ENCODE measurements at places on chromosomes 2 and 18.

GRCh38 chr2:177127821-177128220, 84.8 kb upstream of the HNRNPA3 start:
- no peak for DNase-seq

GRCh38 chr2:88753833-88754584, 62.5 kb downstream of the RPIA start:
- peak; percentile 16 for DNase-seq

DNA sequence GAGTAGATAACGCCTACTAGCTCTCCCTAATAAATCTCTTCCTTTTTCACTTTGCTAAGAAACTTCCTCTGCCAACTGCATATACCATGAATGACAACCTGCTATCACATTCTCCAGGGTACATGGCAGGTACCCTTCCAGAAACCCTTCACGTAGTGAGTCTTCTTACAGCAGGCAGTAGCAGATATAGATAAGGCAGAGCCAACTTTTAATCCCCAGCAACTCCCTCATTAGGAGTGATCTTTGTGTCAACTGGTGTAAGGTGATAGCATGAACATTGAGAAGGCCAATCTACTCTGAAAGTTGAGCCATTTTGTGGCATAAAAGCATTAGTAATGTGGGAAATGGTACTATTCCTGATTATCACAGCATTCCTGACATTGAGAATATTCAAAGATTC, 5.7 kb upstream of the STK17B start:
- no peak for DNase-seq

DNA sequence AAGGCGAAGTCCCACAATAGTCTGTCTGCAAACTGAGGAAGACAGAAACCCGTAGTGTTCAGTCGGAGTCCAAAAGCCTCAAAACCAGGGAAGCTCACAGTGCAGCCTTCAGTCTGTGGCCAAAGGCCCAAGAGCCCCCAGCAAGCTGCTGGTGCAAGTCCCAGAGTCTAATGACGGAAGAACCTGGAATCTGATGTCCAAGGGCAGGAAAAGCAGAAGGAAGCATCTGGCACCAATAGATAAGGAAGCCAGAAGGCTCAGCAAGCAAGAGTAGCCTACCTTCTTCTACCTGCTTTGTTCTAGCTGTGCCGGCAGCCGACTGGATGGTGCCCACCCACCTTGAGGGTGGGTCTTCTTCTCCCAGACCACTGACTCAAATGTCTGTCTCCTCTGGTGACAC, 21.8 kb downstream of the CFAP210 start:
- no peak for DNase-seq

DNA sequence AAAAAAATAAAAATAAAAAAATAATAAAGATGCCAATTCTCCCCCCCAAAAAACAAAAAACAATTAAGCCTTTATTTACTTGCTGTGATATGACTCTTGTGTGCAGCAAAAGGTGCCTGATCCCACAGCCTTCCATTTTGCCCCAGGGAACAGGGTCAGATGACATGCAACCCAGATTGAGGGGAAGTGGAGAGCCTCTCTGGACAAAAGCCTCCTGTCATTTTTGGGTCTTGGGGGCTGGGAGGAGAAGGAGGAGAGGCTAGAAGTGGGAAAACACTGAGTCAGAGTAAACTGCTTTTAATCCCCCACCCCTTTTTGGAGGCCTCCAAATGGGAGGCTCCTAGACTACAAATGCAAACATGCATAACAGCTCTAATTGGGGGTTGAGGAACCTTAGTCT, 46.6 kb upstream of the SCG2 start:
- no peak for DNase-seq

DNA sequence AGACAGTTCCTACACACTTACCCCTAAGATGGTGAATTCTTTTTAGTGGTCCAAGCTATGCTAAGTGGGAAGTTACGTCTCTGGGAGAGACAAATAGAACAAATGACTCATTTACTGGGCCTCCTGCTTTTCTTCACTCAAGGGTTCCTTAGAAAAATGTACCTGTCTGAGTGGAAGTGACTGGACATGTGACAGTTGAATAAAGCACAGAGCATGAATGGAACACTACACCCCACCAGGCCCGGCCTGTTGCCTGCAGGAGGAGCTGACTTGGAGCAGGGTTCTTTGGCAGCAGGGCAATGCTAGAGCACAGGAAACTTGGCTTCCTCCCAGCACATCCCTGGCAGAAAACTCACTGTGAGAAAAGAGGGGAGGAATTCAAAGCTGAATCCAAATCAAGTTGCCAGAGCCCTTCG, 451.0 kb upstream of the SETBP1 start:
- no peak for DNase-seq

DNA sequence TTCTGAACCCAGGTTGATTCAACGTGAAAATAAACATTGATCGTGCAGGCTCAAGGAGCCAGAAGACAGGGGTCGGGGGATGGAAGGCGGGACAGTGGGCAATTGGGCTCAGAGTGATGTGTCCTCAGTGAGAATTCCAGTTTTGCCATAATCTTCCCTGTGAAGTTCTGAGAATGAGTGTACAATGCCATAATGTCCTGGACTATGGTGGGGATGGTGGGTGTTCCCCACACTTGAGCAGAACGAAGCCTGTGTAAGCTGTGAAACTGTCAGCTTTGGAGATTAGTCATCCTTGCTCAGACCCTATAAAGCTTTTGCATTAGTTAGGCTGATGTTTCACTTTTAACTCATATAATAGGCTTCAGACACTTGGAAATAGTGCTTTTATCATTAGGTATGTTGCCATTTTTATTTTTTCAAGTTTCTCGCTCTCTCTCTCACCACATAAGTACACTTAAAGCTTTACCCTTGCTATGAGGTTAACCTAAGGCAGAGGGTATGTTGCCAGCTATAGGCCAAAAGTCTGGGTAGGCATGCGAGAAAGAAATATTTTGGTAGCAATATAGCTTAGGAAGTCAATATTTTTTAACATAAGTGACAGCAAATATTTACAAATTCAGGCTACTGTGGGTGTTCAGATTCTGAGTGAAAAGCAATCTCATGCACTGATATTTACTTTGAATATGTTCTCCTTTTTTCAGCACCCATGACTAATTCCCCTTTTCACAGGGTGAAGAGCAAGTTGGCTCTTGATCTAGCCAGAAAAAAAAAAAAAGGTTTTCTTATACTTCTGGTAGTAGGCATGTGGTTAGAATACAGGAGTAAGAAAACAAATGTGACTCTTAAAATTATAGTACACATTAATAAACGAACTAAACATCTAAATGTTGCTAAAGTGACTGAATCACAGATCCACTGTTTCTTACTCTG, 47.2 kb downstream of the CDC42EP3 start:
- no peak for DNase-seq

- DNase-seq, result no peak
Measured at GRCh38 chr2:157876786-157877138, 632 bp upstream of the ACVR1 start.

GRCh38 chr2:46870051-46870839, 45.4 kb downstream of the MCFD2 start:
- DNase-seq, result no peak

DNA sequence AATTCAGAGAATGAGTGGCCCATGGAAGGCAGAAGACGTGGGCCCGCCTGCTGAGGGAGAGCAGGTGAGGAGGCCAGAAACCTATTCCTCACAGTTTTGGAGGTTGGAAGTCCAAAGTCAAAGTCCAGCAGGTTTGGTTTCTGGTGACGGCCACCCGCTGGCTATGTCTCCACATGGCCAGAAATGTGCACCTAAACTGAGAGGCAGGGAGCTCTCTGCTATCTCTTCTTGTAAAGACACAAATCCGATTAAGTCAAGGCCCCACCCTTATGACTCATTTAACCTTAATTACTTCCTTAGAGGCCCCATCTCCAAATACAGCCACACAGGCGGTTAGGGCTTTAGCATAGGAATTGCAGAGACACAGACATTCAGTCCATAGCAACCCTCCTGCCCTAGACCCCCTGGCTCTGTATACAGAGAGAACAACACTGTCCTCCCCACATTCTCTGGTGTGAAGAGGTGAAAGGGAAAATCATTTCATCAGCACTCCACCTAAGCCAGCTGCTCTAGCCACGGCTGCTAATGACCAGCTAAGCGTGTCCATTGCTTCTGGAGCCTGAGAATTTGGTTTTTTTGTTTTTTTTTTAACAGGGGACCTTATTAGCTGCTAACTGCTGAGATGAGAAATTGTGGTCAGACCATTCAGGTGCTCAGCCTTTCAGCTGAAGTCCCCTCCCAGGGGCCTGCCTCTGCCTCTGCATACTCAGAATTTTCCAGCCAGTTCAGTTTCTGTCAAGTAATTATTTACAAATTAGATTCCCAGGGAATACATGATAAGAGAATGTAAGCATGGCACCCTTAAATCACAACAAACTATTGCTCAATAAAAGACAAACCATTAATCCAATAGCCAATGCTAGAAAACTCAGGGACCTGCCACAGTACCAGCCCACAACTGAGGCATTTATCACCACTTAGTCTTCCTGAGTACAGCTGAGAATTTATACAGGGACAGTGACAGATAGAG, 368.7 kb upstream of the ID2 start:
- no peak for DNase-seq

DNA sequence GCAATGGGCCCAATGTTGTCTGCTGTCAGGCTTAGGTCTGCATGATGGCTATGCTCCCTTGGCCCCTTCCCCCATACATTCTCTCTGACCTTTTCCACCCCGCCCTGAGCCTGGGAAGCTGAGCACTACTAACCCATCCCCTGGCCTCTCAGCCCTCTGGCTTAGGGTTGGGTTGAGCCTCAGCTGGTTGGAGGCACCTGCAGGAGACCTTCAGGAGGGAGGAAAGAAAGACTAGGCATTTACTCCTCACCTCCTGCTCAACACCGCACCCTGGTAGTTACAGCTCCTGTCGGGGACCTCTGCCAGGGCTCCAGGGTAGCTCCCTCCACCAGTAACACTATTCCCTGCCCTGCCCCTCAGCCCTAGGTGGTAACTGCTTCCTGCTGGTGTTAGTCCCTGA, 80.5 kb downstream of the GALNT14 start:
- DNase-seq, result no peak

DNA sequence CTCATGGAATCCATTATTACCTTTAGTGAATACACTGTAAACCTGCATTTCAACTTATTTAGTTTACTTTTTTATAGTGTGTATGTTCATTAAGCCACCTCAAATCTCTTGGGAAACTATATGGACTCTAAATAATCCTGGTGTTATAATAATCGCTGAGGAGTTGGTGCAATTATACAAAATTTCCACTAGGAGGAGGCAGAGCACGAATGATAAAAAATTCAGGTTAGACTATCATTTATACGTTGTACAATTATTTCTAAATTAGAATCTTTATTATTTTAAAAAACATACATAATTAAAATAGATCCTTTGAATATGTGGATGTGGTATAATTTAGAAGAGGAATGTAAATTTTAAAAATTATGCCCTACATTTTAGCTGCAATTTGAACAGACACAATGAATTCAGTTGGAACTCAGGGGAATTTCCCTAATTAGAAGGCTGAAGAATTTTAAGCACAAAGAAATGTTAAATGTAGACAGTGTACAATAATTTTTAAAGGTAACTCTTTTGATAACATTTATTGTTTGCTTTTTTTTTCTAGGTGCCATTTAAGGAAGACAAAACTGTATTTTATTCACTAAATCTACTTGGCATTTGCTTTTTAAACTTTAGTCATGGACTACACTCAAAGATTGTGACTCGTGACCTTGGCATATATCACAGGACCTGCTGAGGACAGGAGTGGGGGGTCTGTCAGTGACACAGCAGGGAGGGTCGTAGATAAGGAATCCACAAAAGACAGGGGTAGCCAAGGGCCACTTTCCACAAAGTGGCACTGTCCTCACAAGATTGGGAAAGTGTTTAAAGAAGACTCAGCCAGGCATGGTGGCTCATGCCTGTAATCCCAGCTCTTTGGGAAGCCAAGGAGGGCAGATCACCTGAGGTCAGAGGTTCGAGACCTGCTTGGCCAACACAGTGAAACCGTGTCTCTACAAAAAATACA, 45.5 kb downstream of the RAB12 start:
- no peak for DNase-seq

DNA sequence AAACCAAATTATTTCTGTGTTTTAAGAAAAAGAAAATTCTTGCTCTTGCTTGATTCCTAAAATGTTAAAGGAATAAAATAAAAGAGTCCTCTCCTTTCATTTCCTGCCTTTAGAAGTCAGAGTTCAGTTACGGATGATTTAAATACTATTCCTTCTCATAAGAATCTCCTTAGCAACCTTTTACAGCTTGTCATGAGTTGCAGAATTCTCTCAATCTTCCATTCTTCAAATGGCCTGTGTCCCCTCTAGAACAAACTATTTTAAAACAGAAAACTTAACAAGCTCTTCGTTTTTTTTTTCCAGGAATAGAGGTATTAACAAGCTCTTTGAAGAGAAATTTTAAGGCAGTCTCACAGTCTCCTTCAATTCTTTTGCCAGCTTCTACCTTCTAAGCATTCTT, 42.2 kb downstream of the SPIRE1 start:
- DNase-seq, result no peak

- DNase-seq, result no peak
Measured at GRCh38 chr2:46951290-46952064, 35.9 kb upstream of the MCFD2 start.

GRCh38 chr2:146203064-146203624, 1641.7 kb upstream of the ACVR2A start:
- DNase-seq, result no peak

GRCh38 chr18:8706791-8707555, 1.6 kb downstream of the MTCL1 start:
- peak; percentile 15 for DNase-seq

DNA sequence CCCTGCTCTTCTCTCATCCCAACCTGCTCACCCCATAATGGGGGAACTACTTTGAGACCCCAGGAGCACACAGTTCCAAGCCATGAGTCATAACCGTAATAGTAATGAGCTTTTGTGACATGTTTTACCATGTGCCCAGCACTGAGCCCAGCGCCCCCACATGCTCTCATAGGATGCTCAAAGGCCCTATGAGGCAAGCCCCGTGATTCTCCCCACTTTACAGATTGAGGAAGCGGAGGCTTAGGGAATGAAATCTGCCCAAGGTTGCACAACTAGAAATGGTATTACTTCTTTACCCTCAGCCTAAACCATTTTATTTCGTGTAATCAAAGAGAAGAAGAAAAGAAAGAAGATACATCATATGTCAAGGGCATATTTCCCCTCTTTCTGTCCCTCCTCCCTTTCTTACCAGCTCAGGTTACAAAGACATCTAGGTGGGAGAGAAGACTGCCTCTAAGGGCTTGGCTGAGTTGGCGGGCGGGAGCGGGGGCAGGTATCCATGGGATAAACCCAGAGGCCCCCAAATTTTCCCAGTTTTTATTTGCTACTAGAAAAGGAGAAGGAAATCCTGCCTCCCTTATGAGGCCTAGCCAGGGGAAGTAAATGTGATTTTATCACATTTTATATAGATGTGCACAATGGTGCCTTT, 24.2 kb downstream of the BCL11A start:
- DNase-seq, result no peak

GRCh38 chr2:56009758-56010458, 86.3 kb upstream of the EFEMP1 start:
- DNase-seq, result no peak

DNA sequence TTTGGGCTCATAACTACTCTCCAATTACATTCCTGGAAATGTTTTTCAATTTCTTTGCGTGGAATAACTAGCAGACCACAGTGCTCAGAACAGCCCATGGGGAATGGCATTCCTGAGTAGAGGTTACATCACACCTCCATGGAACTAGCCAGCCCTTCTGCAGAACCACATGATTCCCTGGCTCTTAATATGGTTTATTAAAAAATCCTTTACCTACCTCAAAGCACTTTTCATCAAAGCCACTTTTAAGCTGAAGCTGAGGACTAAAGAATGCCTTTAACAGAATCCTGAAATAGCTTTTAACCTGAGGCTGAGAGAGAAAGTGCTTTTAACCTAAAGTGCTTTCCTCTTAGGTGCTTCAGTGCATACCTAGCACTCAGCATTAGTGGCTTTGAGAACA, 376.3 kb downstream of the ARHGAP15 start:
- DNase-seq, result no peak
